Ovary (tissue), 10 donors: ENCODE measurements at places on chromosomes 16 and 17. TPM values are rescaled to one million over a fixed set of nuclear protein-coding genes. Genes with fewer than 3 reads are reported as not detected.
A peak's percentile ranks its signal among the peaks of the same experiment; 100 is the strongest.

DNA sequence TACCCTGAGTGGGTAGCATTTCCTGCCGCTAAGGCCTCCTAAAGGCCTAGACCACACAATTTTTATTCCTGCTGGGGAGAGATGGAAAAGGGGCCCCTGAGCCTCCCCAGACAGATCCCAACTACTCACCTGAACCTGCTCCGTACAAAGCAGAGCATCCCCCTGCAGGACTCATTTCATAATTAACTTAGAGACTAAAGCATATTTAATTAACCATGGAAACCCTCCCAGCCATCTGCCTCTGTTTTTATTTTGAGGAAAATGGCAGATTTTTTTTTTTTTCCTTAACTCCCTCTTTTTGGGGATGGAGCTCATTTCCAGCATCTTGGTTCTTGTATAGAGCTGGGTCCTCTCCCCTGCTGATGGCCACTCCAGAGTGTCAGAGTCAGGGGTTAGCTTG is 96.5 kb upstream of the CRHR1 start:
- H3K27ac ChIP-seq: no peak overlapping the region
- H3K36me3 ChIP-seq: no peaks in the 10 kb centered on the region
- H3K4me3 ChIP-seq: no peak overlapping the region
- H3K4me1 ChIP-seq: no peaks in the 10 kb centered on the region
- no peak for DNase-seq

DNA sequence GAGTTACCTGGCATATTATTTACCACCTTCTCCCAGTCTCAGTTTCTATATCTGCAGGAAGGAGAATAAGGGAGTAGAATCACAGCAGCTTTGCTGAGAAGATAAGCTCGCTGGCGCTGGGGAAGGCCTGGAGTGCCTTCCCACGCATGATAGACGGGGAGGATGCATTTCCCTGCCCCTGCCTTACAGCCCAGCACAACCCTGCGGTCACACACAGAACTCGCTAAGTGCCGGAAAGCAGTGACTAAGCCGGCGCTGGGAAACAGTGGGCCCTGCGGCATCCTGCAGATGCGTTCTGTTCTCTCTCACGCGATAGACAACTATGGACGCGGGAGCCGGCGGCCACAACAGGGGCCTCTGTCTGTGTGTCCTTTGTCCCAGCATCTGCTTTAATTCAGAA is 4.8 kb downstream of the CA5A start:
- no peaks in the 10 kb centered on the region for H3K4me1 ChIP-seq
- no peak overlapping the region for H3K4me3 ChIP-seq
- no peak overlapping the region for H3K27ac ChIP-seq
- DNase-seq: no peak
- H3K27me3 ChIP-seq: no peaks in the 10 kb centered on the region

Gene TAT
- polyA plus RNA-seq: 0.02 TPM

- H3K4me3 ChIP-seq: no peak overlapping the region
- H3K27ac ChIP-seq: no peak overlapping the region
- peaks cover 16% of the 10 kb centered on the region for H3K4me1 ChIP-seq
- no peaks in the 10 kb centered on the region for H3K36me3 ChIP-seq
These were observed 3.6 kb upstream of the LHX1 start for GRCh38 chr17:36933512-36934143.

- no peak overlapping the region for H3K27ac ChIP-seq
- H3K4me3 ChIP-seq: no peak overlapping the region
- H3K36me3 ChIP-seq: no peaks in the 10 kb centered on the region
- no peaks in the 10 kb centered on the region for H3K27me3 ChIP-seq
- no peaks in the 10 kb centered on the region for H3K4me1 ChIP-seq
- DNase-seq: no peak
These were observed 5.9 kb downstream of the ANKFN1 start for GRCh38 chr17:56158915-56159825.

- H3K4me3 ChIP-seq: no peak overlapping the region
- no peak overlapping the region for H3K27ac ChIP-seq
These were observed 22.2 kb downstream of the SOCS1 start for GRCh38 chr16:11233727-11234376.

- H3K27ac ChIP-seq: peak overlapping the region; percentile 25
- peaks cover 10% of the 10 kb centered on the region for H3K4me1 ChIP-seq
- H3K4me3 ChIP-seq: no peak overlapping the region
- DNase-seq: no peak
- H3K36me3 ChIP-seq: no peaks in the 10 kb centered on the region
These were observed 50.5 kb downstream of the YPEL2 start for GRCh38 chr17:59381716-59382570.

DNA sequence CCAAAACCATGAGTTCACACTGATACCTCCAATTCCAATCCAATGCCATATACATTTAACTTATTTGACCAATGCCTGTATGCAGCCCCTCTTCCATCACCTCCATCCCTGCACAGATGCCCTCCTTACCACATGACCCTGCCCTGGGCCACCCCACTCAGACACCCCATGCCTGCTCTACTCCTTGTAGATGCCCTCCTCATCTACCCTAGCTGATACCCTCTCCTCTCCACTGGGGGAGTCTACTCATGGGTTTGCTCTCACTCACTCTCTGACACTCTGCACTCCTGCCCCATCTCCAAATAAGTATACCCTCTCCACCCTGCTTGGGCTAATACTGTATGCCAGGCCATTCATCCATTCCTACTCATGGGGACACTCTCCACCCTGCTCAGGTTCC is 16.0 kb upstream of the CMTM4 start:
- peaks cover 3% of the 10 kb centered on the region for H3K4me1 ChIP-seq
- no peaks in the 10 kb centered on the region for H3K27me3 ChIP-seq
- no peak for DNase-seq
- H3K27ac ChIP-seq: no peak overlapping the region
- no peak overlapping the region for H3K4me3 ChIP-seq
- no peaks in the 10 kb centered on the region for H3K36me3 ChIP-seq

- no peaks in the 10 kb centered on the region for H3K4me1 ChIP-seq
- no peaks in the 10 kb centered on the region for H3K27me3 ChIP-seq
- H3K27ac ChIP-seq: no peak overlapping the region
- H3K4me3 ChIP-seq: no peak overlapping the region
These were observed 70.4 kb downstream of the RPH3AL start for GRCh38 chr17:282000-282911.

Gene CCT6B
- 1.7 TPM for polyA plus RNA-seq

Gene ABCA6
- polyA plus RNA-seq: 55.3 TPM
